Placental epithelial cell (primary cell): ENCODE measurements at places on chromosomes 11 and 22. TPM values are rescaled to one million over a fixed set of nuclear protein-coding genes. Genes with fewer than 3 reads are reported as not detected.

Gene CRYBB1
- not detected in 2 replicates for total RNA-seq

Gene SYT7
- 0.22 and 0.39 TPM in 2 replicates for total RNA-seq

Gene CAVIN3
- 218 and 571 TPM in 2 replicates for total RNA-seq

Gene OR2AT4
- not detected in 2 replicates for total RNA-seq

Gene GPR83
- total RNA-seq: under 0.01 TPM in 1 of 2 replicates, not detected in the other
